Stimulated activated CD8-positive, alpha-beta memory T cell treated with anti-CD3 and anti-CD28 coated beads, Interleukin-2, amount 100 ng/mL, for 1 hour (primary cell): ENCODE measurements at places on chromosomes 3 and 15.

GRCh38 chr3:130854208-130854864, 39.5 kb upstream of the ATP2C1 start:
- DNase-seq, result no peak

DNA sequence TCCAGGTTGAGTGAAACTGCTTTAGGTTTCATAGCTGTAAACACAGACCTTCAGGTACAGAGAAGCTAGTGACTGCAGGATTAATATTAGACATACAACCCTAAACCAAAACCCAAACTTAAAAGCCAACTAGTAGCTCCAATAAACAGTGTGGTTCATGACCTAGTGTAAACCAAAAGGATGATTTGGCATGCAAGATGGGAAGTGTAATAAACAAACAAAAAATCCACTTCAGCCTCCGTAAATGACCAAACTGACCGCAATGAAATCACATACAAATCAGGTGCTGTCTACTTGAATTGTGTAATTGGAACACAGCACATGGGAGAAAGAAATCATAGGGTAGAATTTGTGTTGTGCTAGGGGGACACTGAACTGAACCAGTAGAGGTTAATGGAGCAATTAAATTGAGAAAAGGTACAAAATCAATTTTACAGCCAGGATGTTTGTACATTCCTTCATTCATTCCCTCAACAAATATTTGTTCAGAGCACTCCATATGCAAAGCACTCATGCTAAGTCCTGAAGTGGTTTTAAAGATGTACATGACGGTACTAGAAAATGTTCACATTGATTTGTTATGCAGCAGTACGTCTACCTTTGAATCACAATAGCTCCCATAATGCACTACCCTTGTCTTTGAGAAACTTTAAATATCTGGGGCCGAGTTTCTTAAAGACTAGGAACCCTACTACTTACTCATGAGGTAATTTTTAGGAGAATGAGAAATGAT, 21.4 kb upstream of the CHST2 start:
- DNase-seq, result no peak

GRCh38 chr3:7188551-7188950, 327.6 kb downstream of the GRM7 start:
- DNase-seq, result no peak

DNA sequence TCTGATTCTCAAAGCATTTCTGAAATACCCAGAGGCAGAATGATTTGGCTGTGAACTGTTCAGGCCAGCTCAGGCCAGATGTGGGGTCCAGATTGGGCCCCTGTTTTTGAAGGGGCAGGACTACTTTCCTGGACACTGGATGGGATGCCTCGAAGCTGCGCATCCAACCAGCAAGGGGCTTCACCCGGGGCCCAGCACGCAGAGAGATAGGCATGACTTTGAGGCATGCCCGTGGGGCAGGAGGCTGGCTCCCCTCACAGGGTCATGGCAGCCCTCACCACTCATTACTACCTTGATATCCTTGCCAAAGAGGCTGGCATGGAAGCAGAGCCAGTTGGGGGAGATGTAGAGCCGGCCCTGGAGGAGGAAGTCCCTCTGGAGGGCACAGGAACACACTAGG, 30.1 kb downstream of the GRAMD2A start:
- no peak for DNase-seq

DNA sequence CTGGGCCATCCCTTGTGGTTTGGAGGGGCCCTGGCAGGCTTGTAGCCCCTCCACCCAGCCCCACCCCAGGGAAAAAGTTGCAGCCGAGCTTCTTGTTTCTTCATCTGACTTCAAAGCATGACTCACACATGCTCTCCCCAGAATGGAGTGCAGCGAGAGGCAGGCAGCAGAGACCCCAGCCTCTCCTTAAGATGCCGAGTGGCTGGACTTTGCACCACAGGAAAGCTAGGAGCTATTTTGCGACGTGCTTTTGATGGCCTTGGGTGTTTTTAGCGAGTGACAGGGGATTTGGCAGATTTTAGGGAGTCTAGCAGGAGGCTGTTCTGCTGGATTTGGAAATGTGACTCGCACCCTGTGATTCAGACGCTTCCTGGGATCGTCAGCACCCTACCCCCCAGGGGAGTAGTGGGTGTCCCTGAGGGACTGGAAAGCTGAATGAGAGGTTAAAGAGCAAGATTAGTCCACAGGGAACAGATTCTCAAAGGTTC, 14.2 kb downstream of the BAHD1 start:
- no peak for DNase-seq

- DNase-seq, result no peak
Measured at GRCh38 chr15:78915341-78916087, 29.3 kb downstream of the CTSH start.
